Transverse colon (tissue), 4 donors: ENCODE measurements at places on chromosomes 13 and 19. TPM values are rescaled to one million over a fixed set of nuclear protein-coding genes. Genes with fewer than 3 reads are reported as not detected.
A peak's percentile ranks its signal among the peaks of the same experiment; 100 is the strongest.

Gene FFAR3
- not detected for total RNA-seq

GRCh38 chr19:12247644-12248222 lies 47.0 kb downstream of the ZNF44 start:
- H3K27ac ChIP-seq = no peak overlapping the region
- H3K27me3 ChIP-seq = no peaks in the 10 kb centered on the region
- no peaks in the 10 kb centered on the region for H3K4me1 ChIP-seq
- no peaks in the 10 kb centered on the region for H3K36me3 ChIP-seq
- DNase-seq = no peak
- no peak overlapping the region for H3K4me3 ChIP-seq

DNA sequence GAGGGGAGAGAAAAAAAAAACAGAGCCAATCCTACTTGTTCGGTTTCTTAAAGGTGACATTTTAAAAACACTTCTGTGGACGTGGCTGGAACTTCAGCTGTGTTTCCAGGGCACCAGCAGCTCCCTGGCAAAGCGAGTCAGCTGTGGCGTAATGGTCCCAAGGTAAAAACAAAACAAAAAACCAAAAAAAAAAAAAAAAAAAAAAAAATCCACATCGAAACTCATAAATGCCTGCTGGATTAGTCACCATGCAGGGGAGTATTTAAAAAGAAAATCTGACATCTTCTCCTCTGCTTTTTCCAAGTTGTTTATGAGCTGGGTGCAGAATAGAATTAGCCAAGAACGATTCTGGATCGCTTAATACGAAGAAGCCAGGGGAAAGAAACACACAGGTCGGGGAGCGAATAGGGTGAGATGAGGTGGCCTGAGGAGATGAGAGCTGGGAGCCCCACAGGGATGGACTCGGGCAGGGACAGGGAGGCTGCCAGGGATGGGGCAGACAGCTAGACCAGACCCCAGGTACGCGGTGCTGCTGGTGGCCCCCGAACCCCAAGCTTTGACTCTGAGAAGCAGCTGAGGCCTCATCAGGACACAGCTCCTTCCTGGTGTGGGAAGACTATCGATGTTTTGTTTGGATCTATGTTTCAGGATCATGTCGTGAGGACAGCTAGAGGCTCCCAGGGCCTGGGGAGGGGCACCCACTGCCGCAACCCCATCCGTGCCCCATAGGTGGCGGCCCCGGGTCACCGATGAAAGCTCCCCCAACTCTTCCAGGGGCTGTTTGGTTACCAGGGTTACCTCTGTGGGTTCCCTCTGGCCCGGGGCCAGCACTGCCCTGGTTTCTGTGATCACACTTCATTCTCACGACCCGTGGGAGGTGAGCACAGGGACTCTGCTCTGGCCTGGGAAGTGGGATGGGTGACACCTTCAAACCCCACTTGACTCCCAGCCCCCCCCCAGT lies 3.1 kb upstream of the CTXN1 start:
- no peak overlapping the region for H3K4me3 ChIP-seq
- no peaks in the 10 kb centered on the region for H3K27me3 ChIP-seq
- peaks cover 27% of the 10 kb centered on the region for H3K36me3 ChIP-seq
- H3K4me1 ChIP-seq = peaks cover 34% of the 10 kb centered on the region

Gene KIR2DL4
- total RNA-seq = not detected

DNA sequence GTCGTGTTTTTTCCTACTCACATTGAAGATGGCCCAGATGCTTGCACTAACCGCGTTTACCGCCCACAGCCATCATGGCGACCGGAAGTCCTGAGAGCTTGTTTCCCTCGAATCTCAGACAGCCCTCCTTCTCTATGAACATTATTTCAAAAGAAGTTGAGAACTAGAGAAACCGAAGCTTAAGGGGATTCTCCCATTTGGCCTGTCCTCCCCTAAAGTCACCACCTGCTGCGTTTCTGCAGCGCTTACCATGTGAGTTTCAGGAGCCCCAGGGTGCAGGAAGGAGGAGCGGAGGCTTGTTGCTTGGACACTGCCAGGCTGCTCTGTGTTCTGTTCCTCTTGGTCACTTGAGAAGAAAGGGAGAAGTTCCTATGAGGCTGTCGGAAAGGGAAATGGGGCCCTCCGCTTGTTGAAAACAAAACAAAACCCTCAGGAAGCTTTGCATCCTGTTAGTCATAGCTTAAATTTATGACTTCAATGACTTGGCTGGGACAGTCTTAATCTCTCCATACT lies 6.2 kb downstream of the CARD8 start:
- no peaks in the 10 kb centered on the region for H3K36me3 ChIP-seq
- no peaks in the 10 kb centered on the region for H3K27me3 ChIP-seq
- H3K4me3 ChIP-seq = peak overlapping the region; percentile 40
- peak; percentile 58 for DNase-seq
- H3K27ac ChIP-seq = peak overlapping the region; percentile 76

Gene TMIGD2
- total RNA-seq = 4.8 TPM

DNA sequence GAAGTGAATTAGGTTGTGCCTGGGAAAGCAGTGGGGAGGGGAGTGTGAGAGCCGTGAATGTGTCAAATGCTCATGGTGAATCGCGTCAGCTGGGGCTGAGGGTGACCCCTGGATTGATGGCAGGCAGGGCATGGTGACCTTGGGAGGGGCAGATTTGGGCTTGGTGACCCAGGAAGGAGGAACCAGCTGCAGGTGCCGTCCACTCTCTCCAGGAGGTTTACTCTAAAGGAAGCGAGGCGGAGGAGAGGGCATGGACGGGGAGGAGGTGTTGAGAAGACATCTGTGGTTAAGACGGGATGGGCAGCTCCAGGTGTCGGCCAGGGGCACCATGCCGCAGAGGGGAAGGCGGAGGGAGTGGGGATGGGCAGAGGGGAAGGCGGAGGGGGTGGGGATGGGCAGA lies 28.7 kb downstream of the TMEM255B start:
- H3K36me3 ChIP-seq = no peaks in the 10 kb centered on the region
- H3K27ac ChIP-seq = no peak overlapping the region
- peaks cover 6% of the 10 kb centered on the region for H3K4me1 ChIP-seq
- no peak overlapping the region for H3K4me3 ChIP-seq
- no peak for DNase-seq

DNA sequence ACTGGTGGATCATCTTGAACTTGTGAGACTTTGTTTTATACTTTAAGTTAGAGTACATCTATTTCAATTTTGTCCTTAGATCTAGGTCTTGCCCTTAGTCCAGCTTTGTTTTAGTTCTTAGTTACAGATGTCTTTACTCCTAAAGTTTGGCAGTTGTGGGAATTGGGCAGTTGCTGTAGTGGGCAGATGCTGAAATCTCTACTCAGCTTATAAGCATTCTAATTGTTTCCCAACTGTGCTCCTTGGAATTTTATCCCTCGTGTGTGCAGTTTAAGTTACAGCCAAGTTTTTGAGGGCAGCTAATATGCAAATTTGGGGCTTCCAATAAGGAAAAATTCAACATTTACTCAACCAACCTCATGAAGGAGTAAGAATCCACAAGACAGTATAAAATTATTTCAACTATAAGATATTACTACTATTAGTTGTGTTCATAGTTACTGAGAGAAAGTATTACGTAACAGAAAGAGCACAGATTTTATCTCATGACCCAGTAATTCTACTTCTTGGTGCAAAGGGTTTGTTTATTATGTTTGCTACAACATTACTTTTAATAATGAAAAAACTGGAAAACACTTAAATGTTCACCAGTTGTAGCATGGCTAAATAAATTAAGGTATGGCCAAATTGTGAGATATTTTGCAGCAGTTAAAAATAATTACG lies 32.9 kb downstream of the CCDC122 start:
- H3K27ac ChIP-seq = no peak overlapping the region
- H3K36me3 ChIP-seq = no peaks in the 10 kb centered on the region
- no peak for DNase-seq
- H3K4me1 ChIP-seq = peaks cover 4% of the 10 kb centered on the region
- no peaks in the 10 kb centered on the region for H3K27me3 ChIP-seq

Gene LRP3
- total RNA-seq = 23.6 TPM

DNA sequence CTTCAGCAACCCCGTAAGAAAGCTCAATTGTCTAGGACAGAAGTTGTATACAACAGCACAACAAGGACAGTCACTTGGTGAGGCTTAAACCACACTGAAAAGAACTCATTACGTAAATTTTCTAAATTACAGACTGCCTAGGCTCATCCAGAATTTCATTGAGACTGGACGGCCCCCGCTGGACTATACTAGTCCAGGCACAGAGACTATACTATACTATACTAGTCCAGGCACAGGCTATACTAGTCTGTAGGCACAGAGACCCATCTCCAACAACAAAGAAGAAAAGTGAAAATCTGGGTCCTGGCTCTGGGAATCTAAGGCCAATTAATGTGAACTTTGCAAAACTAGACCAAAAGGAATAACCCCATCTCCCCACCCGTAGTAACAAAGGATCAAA lies 700 bp downstream of the ZNF816 start:
- no peaks in the 10 kb centered on the region for H3K36me3 ChIP-seq
- peak overlapping the region; percentile 78 for H3K4me3 ChIP-seq
- peak overlapping the region; percentile 92 for H3K27ac ChIP-seq
- H3K4me1 ChIP-seq = peaks cover 10% of the 10 kb centered on the region
- H3K27me3 ChIP-seq = no peaks in the 10 kb centered on the region

DNA sequence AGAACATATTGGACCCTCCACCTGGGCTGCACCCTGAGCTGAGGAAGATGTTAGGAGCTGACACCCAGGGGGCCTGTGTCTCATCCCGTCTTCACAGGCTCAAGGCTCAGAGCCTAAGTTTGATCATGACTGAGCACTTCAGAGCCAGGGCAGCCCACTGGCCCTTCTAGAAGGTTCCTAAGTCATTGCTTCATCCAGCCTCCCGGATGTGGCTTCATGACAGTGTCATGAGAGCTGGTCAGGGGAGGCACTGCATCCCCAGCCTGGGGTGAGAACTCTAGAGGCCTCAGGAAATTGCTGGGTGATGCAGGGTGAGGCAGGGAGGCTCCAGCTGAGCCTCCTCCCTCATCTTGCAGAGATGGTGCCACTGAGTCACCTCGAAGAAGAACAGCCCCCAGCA lies 24.9 kb upstream of the PIK3R2 start:
- H3K4me3 ChIP-seq = no peak overlapping the region
- no peaks in the 10 kb centered on the region for H3K4me1 ChIP-seq
- no peak overlapping the region for H3K27ac ChIP-seq
- H3K27me3 ChIP-seq = no peaks in the 10 kb centered on the region

GRCh38 chr19:19480688-19481087 lies 34.7 kb downstream of the TSSK6 start:
- H3K27me3 ChIP-seq = no peaks in the 10 kb centered on the region
- H3K27ac ChIP-seq = no peak overlapping the region
- peaks cover 20% of the 10 kb centered on the region for H3K4me1 ChIP-seq
- H3K36me3 ChIP-seq = no peaks in the 10 kb centered on the region
- no peak overlapping the region for H3K4me3 ChIP-seq

DNA sequence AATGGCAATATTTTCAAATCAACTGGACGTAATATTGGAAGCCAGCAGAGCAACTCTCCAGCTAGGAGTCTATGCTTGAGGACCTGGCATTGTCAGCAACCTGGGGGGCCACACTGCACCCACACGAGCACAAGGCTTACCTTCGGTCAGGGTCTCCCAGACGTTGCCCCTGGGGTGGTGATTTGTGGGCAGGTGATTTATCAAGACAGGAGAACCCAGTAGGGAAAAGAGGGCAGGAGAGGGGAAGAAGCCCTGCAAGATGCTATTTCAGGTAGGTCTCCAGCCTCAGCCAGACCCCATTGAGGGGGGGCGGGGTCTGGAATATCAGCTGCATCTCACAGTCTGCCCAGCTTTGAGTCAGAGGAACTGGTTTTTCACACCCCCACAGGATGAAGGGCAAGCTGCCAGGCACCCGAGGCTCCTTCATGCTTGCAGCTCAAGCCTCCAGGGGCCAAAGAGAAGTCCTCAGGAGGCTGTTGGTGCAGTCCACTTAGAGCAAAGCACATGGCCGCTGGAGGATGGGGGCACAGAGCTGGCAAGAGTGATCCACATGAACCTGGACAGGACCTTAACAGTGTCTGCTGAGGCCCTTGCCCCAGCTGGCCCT lies 80.9 kb upstream of the UQCRFS1 start:
- H3K27ac ChIP-seq = no peak overlapping the region
- H3K4me1 ChIP-seq = no peaks in the 10 kb centered on the region
- no peak for DNase-seq
- H3K4me3 ChIP-seq = no peak overlapping the region
- no peaks in the 10 kb centered on the region for H3K27me3 ChIP-seq

Gene OLFM4
- 3.4 TPM for total RNA-seq

DNA sequence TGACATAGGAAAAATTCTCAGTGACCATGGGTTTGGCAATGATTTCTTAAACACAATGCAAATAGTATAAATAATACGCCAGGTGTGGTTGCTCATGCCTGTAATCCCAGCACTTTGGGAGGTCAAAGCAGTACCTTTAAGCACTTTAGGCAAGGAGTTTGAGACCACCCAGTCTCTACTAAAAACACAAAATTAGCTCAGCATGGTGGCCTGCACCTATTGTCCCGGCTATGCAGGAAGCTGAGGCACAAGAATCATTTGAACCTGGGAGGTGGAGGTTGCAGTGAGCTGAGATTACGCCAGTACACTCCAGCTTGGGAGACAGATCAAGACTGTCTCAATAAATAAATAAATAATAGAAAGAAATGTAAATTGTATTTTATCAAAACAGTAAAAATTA lies 356.5 kb upstream of the SLITRK6 start:
- no peak overlapping the region for H3K27ac ChIP-seq
- no peak for DNase-seq
- H3K4me1 ChIP-seq = no peaks in the 10 kb centered on the region
- H3K36me3 ChIP-seq = no peaks in the 10 kb centered on the region

DNA sequence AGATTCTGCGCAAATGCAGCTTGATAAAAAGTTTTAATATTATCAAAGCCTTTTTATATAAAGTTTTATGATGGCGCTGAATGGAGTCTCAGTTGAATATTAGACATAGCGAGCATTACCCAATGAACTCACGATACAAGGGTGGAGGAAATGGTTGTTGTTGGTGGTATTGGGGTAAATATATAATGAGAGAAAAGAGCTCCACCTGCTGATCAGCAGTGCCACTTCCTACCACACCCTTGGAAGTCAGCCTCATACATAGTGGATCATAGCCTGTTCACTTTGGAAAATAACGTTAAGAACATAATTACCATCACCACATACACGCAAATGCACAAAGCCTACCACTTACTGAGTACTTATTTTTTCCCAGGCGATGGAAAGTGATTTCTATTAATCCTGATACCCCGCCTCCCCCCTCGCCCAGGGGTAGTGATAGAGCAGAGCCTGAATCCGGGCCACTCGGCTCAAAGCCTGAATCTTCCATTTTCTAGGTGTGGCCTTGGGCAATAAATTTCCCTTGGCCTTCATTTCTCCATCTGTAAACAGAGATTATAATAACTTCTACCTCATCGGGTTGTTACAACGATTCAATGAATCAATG lies 358.3 kb downstream of the KLF5 start:
- H3K36me3 ChIP-seq = no peaks in the 10 kb centered on the region
- H3K27ac ChIP-seq = no peak overlapping the region
- no peaks in the 10 kb centered on the region for H3K27me3 ChIP-seq
- H3K4me1 ChIP-seq = no peaks in the 10 kb centered on the region
